Activated CD8-positive, alpha-beta T cell treated with anti-CD3 and anti-CD28 coated beads for 36 hours (primary cell): ENCODE measurements at places on chromosomes 6 and 20.

DNA sequence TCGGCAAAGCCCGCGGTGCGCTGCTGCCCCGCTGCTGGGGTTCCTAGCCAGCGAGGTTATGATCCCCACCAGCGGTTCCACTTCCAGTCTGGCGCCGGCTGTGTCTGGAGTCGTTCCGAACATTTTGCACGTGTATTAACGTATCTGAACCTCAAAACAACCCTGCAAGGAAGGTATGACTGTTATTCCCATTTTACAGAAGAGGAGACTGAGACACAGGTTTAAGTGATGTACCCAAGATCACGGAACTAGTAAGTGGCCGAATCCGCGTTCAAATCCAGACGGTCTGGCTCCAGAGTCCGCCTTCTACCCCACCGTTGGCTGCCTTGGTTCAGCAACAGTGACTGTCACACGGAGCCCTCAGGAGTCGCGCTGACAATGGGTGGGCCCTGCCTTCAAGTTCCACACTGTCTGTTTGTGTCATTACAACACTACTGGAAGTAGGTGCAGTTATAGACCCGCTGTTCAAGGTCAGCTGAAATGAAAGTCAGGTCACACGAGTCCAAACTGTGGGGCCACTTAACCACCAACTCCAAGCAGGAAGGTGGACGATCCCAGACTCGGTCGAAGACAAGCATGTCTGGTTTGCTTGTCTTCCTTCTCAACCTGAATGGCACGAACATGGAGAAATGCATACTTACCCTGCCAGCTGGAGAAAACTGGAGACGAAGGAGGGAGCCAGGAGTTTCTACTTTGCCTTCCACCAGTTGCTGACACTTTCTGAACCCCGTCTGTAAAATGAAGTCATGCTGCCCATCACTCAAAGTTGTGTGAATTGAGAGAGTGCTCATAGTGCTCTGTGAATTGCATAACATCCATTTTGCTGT, 803 bp upstream of the SRXN1 start:
- no peak for DNase-seq

GRCh38 chr6:44594481-44594880, 207.0 kb downstream of the CDC5L start:
- DNase-seq, result no peak

- no peak for DNase-seq
Observed at GRCh38 chr20:32909896-32910571, 51.3 kb downstream of the EFCAB8 start.

GRCh38 chr6:25503686-25504085, 148.3 kb upstream of the SCGN start:
- DNase-seq, result no peak

DNA sequence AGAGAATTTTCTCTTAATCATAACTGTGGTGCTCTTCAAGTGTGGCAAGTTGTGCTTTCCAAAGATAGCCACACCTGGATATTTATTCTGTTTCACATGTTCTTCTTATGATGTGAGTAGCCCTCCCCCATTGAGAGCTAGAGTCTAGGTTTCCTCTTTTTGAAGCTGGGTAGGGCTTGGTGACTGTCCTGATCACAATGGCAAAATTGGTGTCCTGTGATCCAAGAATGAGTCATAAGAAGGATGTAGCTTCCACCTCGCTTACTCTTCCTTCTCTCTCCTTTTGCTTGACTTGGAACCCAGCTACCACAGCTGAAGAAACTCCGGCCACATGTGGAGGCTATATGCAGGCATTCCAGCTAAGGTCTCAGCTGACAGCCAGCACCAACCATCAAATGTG, 7.4 kb upstream of the IGF2R start:
- DNase-seq, result no peak

DNA sequence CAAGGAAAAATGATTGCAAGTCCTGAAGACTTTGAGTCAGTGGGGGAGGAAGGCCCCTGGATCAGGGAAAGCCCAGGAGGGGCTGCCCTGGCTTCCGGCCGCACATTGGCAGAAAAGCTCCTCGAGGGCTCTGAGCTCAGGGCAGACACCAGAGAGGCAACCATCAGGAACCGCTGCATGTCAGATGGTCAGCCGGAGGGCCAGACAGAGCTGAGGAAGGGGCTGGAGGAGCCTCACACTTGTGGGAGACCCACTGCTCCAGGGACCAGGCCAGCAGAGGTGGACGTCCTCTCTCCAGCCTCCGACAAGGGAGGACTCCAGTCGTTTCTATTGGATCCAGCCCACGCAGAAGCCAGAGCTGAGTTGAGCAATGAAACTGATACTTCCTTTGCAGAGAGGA, 30.2 kb upstream of the AAR2 start:
- DNase-seq, result no peak

- DNase-seq, result no peak
Observed at GRCh38 chr6:109166673-109167072, 71.4 kb downstream of the CEP57L1 start.

- DNase-seq, result no peak
Observed at GRCh38 chr20:53047203-53047602, 75.0 kb downstream of the TSHZ2 start.

- DNase-seq, result no peak
Observed at GRCh38 chr6:101534386-101534785, 140.9 kb downstream of the GRIK2 start.

GRCh38 chr6:112979830-112980229, 632.7 kb downstream of the RFPL4B start:
- no peak for DNase-seq

- no peak for DNase-seq
Observed at GRCh38 chr6:51398064-51398705, 579.5 kb downstream of the TFAP2B start.

DNA sequence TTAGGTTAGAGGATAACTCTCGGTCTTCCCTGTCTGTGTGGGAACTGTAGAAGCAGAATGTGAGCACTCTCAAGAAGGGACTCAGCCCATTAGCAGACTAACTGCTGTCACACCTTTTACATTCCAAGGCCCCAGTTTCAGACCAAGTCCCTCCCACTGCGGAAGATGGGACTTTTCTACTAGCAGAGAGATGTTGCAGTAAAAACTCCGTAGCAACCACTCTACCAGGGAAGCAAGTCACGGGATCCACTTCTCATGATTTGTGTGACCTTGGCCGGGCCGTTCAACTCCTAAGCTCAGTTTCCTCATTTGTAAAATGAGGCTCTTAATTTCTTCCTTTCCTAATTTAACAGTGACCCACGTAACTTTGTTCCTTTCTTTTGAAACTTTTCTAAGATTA, 77.1 kb upstream of the SLC4A11 start:
- no peak for DNase-seq

DNA sequence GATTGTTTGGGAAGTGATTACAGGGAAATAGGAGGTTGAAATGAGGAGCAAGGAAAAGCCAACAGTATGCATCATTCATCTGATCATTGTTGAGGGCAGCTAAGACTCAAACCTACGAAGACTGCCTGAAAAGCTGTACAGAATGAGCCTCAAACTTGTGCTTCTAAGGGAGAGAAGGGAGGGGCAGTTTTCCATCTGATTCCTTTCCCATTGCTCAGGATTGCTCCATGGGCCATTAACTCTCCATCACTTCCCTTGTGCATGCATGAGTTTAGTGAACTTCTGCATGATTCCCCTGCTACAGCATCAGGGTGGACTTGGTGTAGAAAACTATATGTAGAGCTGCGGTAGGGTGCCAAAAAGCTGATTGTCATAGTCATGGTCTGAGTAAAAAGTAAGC, 742.7 kb upstream of the SLC35B3 start:
- DNase-seq, result no peak

GRCh38 chr20:15251171-15251570, 913.8 kb upstream of the FLRT3 start:
- no peak for DNase-seq

DNA sequence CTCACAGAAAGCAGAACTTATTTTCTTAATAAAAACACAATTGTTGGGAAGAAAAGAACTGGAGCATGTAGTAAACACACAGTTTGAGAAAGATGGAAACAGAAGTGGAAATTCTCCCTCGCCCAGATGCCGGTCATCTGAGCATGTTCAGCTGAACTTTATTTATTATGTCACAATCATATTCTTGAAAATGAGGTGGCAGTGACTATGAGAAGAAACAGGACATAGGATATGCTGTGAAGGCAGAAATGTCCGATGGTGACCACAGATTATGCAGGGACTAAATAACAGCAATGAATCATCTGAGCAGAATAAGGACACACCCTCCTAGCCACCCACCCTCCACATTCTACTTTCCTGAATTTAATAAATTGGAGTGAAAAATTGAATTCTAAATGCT, 425.3 kb upstream of the NOX3 start:
- no peak for DNase-seq

DNA sequence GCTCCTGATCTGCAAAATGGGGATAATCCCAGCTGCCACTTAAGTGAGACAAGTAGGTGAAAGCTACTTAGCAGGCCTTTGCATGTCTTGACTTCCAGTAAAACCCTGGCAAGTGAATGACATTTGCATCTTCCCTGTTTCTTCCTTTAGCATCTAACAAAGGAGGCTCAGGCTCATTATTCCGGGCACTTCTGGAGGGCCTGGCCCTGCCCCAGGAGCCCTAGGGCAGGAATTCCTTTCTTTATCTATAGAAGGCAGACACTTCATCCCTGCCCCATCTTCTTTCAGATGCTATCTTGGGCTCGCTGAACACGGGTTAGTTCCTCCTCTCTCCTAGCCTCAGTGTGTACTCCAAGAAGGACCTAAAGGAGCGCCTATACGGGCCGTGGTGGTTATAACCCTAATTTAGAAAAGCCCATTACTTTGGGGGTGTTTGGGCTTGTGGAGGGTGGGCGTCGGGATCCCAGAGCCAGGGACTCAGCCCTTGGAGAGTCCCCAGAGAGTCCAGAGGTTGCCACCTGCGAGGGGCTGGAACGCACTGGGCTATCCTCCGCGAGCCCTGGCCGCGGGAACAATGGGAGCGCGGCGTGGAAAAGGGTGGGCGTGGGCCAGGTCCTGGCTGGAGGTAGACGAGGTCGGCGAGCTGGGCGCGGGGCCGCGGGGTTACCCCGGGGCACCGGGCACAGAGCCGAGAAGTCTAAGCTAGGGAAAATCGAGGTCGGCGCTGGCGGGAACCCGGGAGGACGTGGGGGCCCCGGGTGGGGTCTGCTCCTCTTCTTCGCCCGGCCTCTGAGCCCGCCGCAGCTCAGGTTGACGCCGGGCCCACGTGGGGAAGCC, 62.8 kb upstream of the EPB41L1 start:
- DNase-seq, result no peak

DNA sequence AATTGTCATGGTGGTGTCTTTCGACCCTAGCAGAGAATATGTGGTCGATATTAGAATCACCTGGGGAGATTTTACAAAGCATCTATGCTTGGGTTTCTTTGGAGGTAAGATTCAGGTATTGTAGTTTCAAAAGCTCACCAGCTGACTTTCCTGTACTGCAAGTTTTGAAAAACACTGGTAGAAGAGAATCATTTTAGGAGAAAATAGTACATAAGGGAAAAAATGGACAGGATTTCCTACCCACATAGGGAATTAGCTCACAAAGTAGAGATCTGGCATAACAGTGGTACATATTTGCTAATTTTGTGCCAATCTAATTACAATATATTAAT, 27.4 kb upstream of the ABT1 start:
- DNase-seq, result no peak

GRCh38 chr6:117919275-117919674, 12.2 kb downstream of the SLC35F1 start:
- no peak for DNase-seq

DNA sequence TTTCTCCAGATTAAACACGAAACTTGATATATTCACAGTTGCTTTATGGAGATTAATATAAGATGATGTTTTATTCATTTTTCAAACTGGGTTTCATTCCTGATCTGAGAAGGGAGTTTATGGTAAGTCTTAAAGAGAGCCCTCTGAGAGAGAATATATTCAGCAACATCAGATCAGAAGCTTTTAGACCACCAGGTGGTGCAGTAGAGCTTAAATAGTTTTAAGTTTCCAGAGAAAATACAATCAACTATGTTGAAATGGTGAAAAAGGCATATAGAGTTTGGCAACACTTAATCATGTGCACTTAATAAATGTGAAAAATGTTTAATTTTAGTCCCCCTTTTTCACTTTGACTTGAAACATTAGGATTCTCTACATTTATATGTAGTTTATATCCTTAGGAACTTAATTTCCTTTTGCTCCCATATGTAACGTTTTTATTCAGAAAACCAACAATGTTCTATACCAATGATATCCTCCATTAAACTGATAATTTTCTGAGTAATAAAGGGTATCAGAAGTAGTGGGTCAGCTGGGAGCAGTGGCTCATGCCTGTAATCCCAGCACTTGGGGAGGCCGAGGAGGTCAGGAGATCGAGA, 86.4 kb upstream of the CLDN20 start:
- DNase-seq, result peak; percentile 75

DNA sequence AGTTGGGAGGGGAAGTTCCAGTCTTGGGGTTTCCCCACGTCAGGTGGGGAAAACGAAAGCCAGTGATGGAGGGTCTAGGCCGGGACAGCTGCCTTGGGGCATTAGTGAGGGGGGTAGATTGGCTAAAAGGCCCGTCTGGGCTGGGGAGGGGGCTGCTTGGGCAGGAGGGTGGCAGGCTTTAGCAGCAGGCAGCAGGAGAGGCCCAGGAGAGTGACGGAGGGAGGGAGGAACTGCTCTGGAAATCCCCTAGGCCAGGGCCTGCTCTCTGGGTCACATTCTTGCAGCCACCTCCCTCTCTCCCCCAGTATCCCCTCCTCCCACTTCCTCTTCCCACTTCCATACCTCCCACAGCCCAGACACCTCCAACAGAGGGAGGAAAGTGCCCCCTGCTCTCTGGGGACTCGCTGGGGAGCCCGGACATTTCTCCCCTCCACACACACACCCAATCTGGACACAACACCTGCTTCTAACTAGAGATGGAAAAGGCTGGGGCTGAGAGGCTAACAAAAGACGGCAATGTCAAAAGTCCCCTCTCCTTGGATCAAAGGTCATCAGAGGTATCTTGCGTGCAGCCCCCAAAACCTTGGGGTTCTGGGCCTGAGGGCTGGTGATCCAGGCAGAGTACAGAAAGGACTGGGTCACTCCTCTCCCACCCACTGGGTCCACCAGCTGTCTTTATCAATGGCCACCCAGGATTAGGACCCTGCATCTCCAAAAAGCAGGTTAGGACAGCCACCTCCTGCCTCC, 1.8 kb downstream of the NFKBIE start:
- peak; percentile 48 for DNase-seq

DNA sequence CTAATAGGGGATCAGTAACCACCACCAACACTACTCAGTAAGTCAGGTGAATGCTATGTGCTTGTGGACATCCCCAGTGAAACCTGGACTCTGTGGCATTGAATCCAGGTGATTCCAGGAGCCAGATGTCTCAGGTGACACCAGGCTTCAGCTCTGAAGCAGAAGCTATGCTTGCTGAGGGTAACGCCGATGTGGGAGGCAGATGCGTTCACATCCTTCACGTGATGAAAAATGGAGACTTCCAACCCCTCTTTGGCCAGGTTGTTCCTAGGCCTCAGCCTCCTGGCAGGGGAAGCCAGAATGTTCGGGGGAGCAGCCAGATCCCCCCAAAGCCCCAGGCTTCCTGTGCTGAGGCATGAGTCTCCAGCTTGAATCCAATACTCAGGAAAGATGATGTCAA, 209.8 kb upstream of the PDE10A start:
- DNase-seq, result no peak
